Cardiac fibroblast (primary cell): ENCODE measurements at places on chromosomes 7 and 10.
A peak's percentile ranks its signal among the peaks of the same experiment; 100 is the strongest.

DNA sequence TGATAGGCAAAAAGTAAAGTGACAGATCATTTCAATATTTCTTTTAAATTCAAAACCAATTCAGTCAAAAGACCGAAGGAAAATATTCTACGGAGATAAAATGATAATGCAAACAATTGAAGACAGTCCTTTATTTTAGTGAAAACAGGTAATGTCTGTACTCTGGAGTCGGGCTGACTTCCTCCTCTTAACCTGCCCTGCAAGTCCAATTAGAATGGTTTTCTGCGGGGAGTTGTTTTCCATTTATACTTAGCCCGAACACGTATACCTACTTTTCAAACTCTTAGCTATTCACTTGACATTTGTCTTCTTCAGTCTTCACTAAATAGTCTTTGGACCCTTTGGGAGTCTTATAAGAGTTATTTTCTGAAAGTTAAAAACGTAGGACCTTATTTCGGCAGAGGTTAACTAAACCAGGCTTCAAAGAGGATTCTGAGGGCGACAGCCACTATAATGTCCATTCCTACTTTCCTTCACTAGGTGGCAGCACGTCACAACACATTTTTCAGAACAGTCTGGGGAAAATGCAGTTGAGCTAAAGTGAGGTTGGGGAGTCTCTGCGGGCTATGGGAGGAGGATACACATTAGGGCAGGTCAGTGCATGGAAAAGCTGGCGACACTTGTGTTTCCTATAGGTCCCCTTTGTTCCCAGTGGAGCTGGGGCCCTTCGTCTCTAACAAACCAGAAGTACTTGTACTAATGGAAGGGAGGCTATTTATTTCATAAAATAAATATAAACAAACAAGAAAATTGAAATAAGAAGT lies 472.0 kb downstream of the KCNMA1 start:
- DNase-seq, result peak; percentile 69

- no peak for DNase-seq
Measured at GRCh38 chr10:19832699-19833098, 16.5 kb downstream of the PLXDC2 start.

DNA sequence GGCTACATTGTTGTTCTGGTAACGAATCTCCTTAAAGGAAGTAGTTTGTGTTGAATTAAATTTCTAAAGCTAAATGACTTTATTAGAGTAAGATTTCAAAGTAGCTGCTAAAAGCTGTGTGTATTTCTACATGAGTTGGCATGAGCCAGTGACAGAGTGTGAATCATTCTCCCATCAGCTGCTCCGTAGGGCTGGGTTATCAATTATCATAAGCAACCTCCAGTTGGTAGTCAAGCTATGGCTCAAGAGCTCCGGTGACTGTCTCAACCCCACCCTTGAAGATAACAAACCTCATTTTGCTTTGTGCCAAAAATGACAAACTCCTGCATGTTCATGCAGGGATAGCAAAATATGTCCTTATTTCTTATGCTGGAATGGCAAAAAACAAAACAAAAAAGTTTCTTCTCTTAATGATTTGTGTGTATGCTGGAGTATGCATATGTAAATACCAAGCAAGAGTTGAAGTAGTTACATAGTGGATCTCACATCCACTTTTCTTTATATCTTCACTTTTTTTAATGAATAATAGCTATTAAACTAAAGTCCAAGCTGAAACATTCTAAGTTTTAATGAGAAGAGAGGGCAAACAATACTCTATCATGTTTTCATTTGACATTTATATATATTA lies 249.4 kb downstream of the CACNA2D1 start:
- peak; percentile 57 for DNase-seq

GRCh38 chr7:116087291-116087690 lies 56.7 kb upstream of the TFEC start:
- DNase-seq, result no peak

DNA sequence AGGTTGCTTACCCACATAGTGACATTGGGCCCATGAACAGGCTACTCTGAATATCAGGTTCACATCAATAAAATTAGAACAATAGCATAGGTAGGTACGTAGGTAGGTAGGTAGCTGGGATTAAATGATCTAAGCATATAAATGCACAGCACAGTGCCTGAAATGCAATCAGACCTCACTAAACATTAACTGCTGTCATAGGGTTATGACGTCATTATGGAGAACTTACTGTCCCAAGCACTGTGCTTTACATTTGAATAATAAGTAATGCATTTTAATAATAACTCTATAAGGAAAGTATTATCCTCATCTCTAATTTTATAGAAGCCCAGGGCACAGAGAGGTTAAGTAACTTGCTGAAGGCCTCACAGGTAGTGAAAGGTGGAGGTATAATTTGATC lies 112.5 kb downstream of the RPS24 start:
- no peak for DNase-seq

DNA sequence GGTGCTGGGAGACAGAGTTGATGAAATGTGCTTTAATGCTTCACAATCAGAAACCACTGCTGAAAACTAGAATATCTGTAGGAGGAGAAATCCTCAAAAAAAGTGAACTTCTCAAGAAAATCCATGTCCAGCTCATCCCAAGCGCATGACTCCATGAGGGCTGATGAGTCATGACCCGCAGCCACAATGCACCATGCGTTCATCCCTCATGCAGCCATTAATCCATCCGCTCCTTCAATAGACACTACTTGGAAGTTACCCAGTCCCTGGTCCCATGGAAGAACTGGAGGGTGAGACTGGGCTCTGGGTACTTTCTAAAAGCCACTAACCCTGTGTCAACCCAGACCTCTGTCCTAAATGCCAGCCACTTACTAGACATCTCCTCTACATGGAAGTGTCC lies 24.4 kb downstream of the TMEM273 start:
- peak; percentile 40 for DNase-seq

DNA sequence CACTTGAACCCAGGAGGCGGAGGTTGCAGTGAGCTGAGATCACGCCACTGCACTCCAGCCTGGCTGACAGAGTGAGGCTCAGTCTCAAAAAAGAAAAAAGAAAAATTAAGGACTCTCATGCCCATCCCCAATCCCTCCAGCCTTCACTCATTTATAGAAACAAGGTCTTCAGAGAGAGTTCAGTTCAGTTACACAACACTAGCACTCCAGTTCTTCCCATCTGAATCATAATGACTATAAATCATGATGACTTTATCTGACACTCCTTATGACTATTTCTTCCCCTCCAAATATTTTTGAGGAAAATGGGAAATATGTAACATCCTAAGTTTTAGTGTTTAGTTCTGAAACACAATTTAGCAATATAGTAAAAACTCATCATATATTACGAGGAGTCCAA lies 107.4 kb upstream of the LSM8 start:
- DNase-seq, result no peak

- peak; percentile 5 for DNase-seq
Measured at GRCh38 chr7:25392588-25393338, 164.5 kb upstream of the NPVF start.

GRCh38 chr7:157767506-157768197 lies 430.8 kb downstream of the DNAJB6 start:
- DNase-seq, result no peak

DNA sequence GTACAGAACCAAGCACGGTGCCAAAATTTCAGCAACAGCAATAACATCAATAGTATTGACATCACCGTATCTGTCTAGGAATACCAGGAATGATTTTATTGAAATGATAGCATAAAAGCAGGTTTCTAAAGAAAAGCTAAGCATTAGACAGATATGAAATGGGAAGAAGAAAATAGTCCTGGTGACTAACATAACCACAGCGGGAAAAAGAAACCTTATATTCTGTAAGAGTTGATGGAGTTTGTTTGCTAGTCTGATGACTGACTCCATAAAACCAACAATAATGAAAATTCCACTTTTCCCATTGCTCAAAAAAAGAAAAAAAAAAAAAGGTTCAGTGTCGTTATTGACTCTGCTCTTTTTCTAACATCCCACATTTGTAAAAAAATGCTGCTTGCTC lies 668.3 kb downstream of the IPMK start:
- DNase-seq, result no peak

DNA sequence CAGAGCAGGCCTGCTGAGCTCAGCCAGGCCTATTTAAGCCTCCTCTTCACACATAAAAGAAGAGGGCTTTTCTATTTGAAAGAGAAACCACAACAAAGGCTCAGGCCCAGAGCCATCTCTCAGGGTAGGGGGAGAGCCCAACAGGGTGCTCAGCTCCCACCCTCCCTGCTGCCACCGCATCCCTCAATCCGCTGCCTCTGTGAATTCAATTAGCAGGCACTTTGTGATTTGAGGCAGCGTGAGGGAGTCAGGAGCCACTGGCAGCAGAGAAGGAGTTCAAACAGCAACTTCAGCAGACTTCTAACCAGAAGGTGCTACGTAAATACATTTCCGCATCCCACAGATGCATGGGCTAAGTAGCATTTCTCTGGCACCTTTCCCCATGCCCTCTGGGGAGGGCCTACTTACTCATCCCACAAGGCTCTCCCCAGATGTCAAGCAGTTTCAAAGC lies 45.2 kb downstream of the LRRC20 start:
- DNase-seq, result no peak

DNA sequence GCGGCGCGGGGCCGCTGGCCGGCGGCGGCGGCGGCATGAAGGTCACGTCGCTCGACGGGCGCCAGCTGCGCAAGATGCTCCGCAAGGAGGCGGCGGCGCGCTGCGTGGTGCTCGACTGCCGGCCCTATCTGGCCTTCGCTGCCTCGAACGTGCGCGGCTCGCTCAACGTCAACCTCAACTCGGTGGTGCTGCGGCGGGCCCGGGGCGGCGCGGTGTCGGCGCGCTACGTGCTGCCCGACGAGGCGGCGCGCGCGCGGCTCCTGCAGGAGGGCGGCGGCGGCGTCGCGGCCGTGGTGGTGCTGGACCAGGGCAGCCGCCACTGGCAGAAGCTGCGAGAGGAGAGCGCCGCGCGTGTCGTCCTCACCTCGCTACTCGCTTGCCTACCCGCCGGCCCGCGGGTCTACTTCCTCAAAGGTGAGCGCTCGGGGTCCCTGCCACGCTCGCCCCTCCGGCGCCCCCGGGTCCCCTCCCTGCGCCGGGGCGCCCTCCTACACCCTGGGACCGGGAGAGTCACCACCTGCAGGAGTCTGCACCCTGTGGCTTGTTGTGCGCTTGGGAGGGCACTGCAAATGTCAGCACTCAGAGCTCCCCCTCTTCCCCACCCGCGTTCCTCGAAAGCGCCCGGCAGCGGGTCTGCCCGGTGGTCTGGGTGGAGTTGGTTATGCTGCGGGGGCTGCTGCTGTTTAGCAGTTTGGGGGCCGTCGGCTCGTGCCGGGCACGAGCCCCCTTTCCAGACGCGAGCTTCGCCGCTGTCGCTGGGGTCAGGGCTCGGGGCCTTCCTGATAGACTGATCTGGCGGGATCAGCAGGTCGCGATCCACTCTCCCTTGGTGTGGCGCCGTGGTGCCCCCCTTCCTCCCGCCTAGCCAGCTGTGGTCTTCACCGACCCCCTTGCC lies 627 bp downstream of the DUSP5 start:
- peak; percentile 51 for DNase-seq

DNA sequence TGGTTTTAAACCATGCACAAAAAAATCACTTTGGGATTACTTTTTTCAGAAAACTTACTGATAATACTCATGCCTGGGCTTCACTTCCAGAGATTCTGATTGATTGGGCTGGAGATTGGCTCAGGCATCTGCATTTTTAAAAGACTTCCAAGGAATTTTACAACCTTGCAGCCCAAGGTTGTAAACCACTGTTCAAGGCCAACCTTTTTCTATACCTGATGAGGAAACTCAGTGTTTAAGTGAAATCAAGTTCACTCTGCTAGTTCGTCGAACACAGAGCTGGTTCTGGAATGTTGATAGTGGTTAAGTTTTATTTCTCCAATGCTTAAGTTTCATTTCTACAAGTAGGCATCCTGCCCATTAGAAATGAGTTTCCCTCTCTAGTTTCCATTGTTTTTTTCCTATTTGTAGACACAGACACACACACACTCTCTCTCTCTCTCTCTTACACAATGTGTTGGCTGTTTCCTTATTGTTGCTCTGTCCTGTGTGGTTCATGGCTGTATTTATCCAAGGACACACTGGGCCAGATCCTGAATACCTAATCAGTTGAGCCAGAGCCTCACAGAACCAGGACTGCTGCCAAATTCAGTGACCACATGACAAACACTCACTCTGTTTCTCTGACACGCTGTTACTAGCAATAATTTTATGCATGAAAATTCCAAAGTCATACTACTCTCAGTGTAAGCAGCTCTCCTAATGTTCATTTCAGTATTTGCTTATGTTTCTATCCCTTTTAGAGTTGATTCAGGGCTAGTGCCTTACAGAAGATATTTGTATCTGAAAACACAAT lies 3.7 kb upstream of the IFIT1B start:
- peak; percentile 96 for DNase-seq

GRCh38 chr7:71752171-71752935 lies 620.4 kb downstream of the GALNT17 start:
- DNase-seq, result peak; percentile 11

DNA sequence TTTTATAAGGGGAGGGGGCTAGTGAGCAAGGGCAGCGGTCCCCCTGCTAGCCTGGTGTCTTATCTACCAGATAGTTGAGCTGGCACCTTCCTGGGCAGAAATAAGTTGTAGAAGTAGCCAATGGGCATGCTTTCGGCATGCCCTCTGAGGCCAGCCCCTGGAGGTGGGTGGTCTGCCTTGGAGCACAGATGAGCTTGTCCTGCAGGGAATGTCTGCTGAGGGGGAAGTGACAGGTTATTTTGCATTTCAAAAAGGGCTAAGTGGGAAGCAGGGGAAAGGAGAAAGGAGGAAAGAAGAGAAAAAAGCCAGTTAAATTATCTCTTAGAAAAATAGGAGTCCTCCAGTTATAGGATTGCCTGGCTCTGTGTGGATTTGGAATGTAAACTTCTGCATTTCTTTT lies 88.9 kb downstream of the GPR26 start:
- DNase-seq, result no peak

DNA sequence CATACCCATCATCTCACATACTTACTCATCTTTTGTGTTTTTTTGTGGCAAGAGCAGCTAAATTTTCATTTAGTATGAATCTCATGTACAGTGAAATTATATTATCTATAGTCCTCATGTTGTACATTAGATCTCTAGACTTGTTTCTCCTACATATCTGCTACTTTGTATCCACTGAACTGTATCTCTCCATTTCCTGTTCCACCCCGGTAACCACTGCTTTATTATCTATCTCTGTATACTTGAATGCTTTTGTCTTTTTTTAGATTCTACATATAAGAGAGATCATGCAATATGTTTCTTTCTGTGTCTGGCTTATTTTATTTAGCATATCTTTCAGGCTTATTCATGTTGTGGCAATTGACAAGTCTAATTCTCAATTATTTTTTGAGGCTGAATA lies 125.1 kb downstream of the ANKRD7 start:
- DNase-seq, result no peak

DNA sequence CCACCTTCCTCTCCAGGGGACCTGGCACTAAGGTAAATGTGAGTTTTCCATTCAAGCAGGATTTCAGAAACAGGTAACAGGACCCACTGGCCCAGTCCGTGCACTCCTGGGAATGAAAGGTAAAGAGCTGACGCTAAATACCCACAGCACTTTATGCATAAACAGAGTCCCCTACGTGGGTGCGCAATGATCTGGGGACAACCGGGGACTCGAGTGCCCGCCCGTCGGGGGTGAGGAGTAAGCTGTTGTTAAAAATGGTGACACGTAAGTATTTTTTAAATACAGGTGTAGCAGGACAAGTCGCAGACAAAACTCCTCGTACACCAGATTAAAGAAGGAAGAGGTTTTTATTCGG lies 47.2 kb upstream of the PPP2R2D start:
- DNase-seq, result no peak

- DNase-seq, result peak; percentile 56
Measured at GRCh38 chr7:98788966-98789365, 80.8 kb downstream of the TMEM130 start.
